ENCODE measurements at places on chromosomes 5 and 9.

GRCh38 chr9:84513979-84514378 is 155.6 kb upstream of the NTRK2 start:
- no peak for DNase-seq

GRCh38 chr5:167261309-167262100 is 1029.9 kb upstream of the WWC1 start:
- no peak for DNase-seq

DNA sequence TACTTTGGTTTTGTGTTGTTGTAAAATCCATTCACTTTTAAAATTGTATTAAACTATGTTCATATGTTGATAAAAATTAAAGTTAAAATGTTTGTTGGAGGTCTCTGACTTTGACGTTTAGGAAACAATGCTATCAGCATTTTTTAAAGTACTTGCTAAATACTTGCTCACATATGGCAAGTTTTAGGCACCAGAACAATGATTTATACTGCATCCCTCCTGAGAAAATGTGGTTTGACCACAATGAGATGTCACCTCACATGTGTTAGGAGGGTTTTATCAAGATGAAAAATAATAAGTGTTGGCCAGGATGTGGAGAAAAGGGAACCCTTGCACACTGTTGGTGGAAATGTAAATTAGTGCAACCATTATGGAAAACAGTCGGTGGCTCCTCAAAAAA is 180.8 kb downstream of the HSD17B3 start:
- no peak for DNase-seq

DNA sequence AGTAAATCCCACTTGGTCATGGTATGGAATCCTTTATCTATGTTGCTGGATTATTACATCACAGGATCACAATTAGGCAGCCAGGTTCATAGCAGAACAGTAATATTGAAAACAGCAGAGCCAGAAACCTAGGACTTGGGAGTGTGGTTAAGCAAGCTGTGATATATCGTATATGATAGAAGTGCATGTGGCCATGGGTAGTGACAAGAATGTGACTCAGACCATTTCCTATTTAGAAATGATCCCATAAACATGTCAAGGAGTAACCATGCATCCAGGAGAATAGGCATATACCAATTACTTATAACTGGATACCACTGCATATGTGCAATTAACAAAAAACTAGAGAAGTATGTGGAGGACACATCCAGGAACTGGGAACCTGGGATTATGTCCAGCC is 31.2 kb downstream of the AMBP start:
- DNase-seq = no peak

DNA sequence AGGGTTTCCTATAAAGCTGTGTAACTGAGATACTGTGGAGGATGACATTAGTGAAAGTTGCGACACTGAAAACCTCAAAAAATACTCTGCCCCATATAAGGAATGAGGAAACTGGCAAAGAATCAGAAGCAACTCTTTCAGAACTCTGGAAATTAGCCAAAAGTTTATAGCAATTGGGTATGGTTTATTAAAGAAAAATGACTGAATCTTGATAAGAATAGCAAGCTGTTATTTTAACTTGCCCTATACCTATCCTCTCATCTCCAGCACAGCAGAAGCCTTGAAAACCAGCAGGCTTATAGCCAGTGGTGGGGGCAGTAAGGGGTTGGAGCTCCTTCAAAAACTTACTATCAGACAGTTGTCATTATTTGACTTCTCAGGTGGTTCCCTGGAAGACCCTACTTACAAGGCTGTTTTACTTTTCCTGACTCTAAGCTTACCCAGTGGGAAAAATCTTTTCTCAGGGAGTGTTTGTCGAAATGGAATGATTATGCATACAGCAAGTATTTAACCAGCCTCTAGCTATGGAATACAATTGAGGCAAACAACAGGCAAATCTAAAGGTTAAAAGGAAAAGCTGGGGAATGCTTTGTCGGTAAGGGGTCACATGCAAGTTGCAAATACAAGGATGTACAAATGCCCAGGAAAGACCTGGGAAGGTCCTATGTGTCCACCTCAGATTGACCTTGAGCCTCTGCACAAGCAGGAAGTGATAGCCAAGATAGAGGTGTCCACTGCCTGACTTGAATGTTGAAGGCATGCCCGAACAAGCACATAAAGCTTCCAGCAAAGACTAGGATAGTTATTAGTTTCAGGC is 21.0 kb upstream of the FAM151B start:
- no peak for DNase-seq

- peak; percentile 47 for DNase-seq
These were observed 153.1 kb downstream of the PCSK1 start for GRCh38 chr5:96279801-96280542.

GRCh38 chr5:79842991-79843390 is 148.1 kb downstream of the MTX3 start:
- no peak for DNase-seq

- DNase-seq = no peak
These were observed 27.1 kb upstream of the MYORG start for GRCh38 chr9:34403554-34404380.

- no peak for DNase-seq
These were observed 2.4 kb downstream of the BBLN start for GRCh38 chr9:128162215-128163026.

DNA sequence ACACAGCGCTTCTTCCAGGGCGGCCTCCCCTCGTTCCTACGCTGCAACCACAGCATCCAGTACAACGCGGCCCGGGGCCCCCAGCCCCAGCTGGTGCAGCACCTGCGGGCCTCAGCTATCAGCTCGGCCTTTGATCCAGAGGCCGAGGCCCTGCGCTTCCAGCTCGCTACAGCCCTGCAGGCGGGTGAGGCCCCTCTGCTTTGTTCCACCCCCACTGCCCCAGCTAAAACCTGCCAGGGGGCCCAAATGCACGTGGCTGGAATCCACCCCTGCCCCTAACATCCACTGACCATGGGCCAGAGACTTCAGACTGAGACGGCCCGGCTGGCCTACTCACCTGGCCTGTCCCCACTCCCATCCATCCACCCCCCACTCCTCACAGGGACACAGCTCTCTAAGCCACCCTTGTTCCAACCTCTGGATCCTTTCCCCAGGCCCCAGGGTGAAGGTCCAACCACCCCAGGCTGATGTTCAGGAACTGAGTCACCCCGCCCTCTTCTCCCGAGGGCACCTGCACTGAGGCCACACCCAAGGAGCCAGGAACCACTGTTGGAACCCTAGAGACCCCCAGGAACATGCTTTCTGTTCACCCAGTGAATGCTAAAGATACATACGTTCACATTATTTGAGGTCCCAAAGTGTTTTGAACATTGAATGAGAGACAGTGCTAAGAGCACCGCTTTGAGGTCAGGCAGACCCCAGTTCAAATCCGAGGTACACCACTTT is 18.9 kb upstream of the ASS1 start:
- DNase-seq = no peak

GRCh38 chr9:19457693-19458009 is 48.8 kb downstream of the ACER2 start:
- no peak for DNase-seq

DNA sequence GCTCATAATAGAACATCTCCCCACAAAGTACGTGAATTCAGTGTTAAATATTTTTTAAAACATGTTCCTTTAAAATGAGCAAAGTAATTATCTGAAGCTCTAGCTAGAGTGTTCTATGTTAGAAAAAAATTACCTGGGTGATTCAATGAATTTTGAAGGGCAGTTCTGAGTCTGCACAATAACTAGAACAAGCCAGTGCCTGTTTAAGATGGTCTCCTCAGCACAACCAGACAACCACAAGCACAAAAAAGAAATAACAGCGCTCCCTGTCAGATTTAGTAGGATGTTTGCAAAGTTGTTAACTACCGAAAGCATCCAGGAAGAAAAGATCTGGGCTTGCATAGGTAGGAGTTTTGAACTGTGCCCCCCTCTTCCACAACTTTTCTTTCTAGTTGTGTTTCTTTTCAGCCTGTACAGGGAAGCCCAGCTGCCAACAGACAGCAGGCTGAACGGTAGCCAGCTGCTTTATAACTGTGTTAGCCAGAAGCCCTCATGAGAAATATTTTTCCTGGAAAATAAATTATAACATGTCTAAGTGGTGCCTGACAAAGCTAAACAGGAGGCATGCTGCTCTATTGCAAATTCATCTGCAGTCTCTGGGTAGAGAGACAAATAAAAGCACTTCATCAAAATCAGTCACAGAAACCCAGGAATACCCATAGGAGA is 1026.9 kb downstream of the MAT2B start:
- no peak for DNase-seq

DNA sequence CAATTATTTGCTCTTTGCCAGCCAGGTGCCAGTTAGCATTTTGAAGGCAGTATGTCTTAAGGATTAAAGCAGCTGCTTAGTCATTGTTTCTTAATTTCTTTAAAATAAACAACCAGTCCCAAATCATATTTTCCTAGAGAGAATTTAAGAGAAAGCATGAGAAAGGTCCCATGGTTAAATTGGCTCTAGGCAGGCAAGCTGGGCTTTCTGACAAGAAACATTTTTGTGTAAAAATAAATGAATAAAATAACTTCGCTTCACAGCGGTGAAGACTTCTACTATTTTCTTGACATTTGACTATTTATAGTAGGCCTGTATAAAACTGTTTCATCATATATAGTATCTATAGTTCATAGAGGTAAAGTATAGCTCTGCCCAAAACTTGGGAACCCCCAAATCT is 617.7 kb upstream of the C9orf72 start:
- DNase-seq = no peak

DNA sequence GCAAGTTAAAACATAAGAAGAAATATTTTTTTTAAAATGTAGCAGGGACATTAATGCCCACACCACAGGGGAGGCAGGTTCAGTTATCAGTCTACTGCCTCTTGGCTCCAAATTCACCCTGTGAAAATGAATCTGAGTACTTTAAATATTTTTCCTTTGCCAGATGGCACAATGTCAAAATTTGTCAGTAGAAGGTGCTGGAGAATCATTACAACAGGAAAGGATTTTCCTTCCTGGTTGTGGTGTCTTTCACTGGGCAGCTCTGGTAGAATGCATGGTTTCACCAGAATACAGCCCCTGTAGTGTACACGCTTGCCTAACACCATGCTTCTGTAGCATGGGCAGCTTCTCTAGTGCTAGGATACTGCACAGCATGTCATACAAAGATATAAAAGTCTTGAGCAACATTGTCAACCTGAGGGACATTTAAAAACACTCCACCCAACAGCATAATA is 9.7 kb upstream of the SREK1 start:
- no peak for DNase-seq

DNA sequence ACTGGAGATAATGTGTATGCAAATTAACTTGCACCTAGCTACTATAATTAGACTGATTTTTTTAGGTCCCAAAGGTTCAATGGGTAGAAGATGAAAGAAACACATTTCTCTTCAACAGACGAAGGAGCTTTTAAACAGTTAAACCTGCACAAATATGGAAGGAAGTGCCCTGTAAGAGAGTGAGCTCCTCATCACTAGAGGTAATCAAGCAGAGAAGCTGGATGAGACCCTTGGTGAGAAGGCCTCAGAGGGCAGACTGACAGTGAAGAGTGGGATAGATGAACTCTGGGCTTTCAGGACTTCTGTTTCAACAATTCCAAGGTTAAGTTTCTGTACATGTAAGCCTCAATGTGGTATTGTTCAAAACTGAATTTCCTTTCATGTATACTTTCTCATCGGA is 23.2 kb downstream of the PTPN3 start:
- DNase-seq = no peak

DNA sequence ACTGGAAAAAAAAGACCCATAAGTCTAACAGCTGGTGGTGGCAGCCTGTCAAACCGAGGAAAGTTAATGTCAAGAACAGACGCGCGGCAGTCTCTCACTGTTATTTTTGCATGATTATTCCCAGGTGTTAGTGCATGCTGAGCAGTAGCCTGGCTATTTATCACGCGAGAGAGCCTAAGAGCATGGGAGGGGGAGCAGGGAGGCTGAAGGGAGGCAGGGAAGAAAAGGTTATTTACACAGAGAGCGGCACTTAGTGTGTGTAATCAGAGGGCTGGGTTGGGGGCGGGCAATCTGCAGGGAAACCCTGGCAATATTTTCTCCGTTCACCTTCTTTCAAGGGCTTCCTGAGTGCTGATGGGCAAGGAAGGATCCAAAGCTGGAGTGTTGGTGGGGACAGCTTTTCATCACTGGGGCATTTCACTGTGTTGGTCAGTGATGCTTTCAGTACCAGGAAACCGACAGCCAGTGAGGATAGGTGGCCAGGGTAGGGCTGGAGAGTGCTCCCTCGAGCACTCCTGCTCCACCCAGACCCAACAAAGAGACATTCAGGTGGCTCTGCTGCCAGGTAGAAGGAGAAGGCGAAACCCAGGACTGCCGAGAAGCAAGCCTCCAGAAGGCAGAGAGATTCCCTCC is 39.6 kb downstream of the ZNF608 start:
- no peak for DNase-seq

- no peak for DNase-seq
These were observed 6.6 kb downstream of the IDNK start for GRCh38 chr9:83629433-83630104.

GRCh38 chr5:1725641-1726468 is 73.8 kb downstream of the MRPL36 start:
- DNase-seq = no peak

- no peak for DNase-seq
These were observed 616.3 kb downstream of the EBF1 start for GRCh38 chr5:158483281-158483860.

- no peak for DNase-seq
These were observed 15.2 kb upstream of the LHX3 start for GRCh38 chr9:136220017-136220729.

- no peak for DNase-seq
These were observed 66.5 kb upstream of the TGFBR1 start for GRCh38 chr9:99038484-99038820.

DNA sequence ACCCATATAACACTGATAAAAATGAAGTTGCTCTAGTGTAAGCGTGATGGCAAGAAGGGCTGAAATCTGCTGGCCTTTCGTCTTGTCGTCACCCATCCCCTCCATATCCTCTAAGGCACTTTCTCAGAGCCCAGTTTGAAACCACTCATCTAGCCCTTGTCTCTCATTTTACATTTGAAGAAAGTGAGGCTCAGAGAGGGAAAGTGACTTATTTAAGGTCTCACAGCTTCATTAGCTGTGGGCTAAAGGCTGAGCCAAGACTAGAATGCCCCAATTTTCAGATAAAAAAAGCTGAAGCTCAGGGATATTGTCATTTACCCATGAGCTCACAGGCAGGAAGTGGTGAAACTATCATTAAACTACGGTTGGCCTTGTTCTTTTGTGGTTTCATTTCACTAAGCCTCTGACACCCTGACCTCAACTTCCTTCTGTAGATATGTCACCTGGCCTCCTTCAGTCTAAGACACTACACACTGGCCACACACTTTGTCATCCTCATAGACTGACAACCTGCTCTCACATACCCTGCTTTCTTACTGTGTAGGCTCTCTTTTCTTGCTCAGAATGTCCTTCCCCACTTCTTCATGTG is 176.7 kb upstream of the DMAC1 start:
- DNase-seq = peak; percentile 84

DNA sequence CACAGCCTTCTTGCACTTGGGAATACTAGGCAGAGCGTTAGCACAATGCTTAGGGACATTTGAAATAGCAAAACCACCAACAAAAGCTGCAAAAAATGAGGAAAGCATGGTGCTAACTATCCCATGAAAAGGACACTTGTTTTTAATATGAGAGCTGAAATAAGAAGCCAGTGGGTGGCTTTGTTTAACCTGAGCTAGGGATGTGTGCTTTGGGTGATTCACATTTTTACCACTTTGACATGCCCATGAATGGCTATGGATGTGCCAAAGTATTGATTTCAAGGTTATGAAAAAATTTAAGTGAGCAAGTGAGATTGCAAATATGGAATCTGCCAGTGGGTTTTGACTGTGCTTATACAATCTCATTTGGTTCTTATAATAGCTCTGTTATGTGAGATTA is 67.3 kb downstream of the DMRT2 start:
- no peak for DNase-seq

Data from GM12864 (cell line).